ENCODE measurements at places on chromosomes 6 and 20.

- no peak for DNase-seq
Measured at GRCh38 chr6:111673532-111673931, 67.9 kb upstream of the TRAF3IP2 start.

DNA sequence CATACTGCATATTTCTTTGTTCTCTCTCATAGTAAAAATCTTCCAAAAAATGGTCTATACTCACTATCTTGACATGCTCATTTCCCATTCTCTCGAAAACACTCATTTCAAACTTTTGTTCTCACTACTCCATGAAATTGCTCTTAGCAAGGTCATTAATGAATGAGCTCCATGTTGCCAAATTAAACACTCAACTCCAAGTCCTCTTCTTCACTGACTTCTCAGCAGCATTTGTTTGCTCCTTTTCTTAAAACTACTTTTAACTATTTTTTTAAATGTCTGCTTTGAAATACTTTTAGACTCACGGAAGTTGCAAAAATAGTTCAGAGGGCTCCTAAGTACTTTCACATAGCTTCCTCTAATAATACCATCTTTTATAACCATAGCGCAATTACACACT, 274.0 kb upstream of the PREP start:
- DNase-seq = no peak

DNA sequence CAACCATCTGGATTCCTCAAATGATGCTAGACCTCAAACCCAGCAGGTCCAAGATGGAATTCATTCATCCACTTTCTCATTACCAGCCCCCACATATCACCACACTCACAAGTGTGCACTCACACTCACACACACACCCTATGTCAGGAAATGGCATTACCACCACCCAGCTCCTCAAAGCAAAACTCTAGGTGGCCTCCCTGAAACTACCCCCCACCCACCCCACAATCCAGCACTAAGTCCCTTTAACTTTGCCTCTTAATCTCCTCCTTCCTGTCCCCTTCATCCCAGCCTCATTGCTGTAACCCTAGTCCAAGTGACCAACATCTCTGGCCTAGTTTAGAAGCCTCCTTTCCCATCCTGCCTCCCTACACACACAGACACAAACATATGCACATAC, 109.4 kb downstream of the TNFAIP3 start:
- DNase-seq = no peak

DNA sequence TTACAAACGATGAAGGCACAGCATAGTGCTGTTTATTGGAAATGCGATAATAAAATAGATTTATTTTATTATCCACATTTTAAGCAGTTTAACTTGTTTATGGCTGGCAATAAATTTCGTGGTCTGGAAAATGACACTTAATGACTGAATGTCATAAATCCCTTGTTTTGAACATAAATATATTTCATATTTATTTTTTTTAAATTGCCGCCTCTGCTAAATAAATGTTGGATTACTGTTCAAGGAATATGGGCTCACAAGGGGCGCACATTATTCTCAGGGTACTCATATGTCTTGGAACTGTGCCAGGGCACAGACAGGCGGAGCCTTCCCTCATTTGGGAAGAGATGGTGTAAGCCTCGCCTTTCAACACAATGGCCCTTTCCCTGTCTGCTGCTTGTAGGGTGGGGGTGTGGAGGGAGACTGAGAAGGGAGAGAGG, 134.3 kb downstream of the PXDC1 start:
- DNase-seq = no peak

- no peak for DNase-seq
Measured at GRCh38 chr6:122220254-122220653, 179.2 kb upstream of the HSF2 start.

DNA sequence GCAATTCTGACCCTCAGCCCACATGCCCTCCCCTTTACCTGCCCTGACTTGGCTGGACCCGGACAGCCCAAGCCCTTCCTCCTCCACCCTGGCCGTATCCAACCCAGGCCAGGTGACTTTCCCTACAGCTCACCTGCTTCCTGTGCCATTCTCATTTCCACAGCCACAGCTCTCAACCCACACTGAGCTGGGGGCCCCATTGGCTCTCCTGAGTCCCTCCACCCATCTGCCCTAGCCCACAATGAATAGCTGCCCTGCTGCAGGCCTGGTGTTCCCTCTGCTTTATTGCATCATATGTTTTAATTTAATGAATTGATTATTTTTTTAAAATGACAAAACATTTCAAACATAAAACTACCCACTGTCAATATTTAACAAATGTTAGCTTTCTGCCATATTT, 118.5 kb upstream of the BACH2 start:
- no peak for DNase-seq

DNA sequence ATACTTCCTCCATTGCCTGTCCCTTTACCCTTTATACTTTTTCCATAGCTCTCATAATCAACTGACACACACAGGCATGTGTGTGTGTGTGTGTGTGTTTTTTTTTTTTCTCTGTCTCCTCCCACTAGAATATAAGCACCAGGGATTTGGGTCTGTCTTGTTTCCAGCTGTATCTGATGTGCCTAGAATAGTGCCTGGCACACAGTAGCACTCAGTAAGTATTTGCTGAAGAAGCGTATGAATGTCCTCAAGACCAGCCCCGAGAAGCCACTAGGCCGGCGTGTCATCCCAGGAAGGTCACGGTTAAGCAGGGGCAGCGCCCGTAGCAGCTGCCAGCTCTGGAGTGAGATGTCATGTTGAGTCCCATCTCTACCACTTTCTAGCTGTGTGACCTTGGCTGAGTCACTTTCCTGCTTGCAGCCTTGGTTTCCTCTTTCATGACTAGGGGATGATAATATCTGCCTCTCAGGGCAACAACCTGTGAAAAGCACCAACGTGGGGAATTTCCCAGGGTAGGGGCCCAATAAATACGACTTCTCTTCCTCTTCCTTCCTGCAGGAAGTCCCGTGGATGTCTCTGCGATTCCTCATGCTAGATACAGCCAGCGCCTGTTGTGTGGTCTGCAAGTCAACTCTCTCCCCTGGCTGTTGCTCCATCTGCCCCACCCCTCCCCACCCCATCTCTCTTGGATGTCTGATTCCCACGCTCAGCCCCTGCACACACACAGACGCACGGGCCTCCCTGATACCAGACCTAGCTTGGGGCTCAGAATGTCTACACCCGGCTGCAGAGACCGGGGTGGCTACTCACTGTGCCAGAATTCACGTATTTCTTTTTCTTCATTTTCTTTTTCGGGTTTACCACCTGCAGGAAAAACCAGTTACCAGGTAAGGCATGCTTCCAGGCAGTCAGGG, 58.1 kb downstream of the RAB44 start:
- DNase-seq = peak; percentile 83

DNA sequence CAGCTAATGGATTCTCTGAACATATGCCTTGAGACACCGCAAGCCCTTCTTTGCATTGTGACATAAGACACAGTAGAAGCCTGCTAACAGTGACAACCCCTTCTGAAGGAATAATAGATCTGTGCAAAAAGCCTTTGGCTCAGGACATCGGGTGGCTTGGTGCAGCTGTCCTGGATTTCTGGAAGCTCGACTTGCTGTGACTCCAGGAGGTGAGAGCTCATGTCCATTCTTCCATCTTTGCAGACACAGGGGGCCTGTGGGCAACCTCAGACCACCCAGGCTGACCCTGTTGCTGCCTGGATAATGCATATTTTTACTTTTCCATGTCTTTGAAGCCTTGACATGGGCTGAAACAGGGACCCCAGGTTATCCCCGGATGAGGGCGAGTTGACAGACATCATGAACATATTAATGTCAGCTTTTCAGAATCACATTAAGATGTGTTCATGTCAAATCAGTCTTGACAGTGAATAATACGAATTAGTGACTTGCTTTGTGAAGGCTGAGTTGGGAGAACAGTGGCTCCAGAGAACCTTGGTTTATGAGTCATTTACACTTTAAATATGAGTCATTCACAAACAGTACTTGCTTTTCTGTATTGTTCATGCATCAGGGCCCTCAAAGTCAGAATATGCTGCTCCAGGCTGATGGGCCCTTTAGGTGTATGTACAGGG, 66.8 kb upstream of the IYD start:
- no peak for DNase-seq

DNA sequence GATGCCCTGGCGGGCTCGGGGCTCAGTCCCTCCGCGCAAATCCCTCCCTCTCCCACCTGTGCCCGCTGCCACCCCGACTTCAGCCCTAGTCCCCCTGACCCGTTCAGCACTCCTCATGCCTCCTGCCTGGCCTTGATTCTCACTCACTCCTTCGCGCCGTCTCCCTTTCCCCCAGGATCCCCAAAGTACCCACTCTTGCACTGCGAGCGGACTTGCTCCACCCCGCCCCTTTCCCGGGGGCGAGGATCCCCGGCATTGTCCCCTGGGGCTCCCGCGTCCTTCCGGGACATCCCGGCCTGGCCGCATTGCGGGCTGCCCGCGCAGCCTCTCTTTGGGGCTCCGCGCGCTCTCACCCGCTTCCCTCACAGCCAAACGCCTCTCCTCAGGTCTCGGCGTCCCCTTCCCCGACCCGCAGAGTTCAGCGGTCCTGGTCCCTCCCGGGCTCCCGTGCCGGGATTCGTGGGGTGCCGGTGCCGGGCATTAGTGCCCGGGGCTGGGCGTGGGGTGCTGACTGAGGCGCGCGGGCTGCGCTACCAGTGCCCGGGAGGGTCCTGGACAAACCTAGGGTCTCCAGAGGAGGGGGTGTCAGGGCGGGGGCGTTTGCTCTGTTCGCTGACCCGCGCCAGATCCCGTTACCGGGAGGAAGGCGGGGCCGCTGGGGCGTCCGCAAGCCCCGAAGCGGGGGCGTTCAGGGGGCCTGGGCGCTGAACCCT, 45.5 kb upstream of the SUPT3H start:
- peak; percentile 4 for DNase-seq

GRCh38 chr6:109743739-109744138, 52.6 kb downstream of the FIG4 start:
- DNase-seq = no peak

GRCh38 chr6:166922937-166923336, 33.4 kb downstream of the RNASET2 start:
- DNase-seq = no peak

DNA sequence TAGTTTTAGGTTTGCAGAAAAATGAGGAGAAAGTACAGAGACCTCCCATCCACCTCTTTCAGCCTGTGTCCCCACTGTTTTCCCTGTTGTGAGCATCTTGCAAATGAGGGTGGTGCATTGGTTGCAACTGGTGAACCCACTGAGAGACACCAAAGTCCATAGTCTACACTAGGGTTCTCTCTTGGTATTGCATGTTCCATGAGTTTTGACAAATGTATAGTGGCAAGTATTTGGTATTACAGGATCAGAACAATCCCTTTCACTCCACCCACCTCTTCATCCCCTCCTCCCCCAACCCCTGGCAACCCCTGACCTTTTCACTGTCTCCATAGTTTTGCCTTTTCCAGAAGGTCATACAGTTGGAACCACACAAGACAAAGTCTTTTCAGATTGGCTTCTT, 20.1 kb downstream of the ZNF831 start:
- no peak for DNase-seq

DNA sequence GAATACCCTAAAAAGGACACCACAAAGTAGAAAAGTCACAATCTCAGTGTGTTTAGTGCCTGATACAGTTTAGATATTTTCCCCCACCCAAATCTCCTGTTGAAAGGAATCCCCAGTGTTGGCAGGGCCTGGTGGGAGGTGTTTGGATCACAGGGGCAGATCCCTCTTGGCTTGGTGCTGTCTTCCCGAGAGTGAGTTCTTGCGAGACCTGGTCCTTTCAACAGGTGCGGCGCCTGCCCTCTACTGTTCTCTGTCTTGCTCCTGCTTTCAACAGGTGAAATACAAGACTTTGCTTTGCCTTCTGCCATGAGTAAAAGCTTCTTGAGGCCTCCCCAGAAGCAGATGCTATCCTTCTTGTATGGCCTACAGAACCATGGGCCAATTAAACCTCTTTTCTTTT, 534.3 kb upstream of the NRSN1 start:
- no peak for DNase-seq

DNA sequence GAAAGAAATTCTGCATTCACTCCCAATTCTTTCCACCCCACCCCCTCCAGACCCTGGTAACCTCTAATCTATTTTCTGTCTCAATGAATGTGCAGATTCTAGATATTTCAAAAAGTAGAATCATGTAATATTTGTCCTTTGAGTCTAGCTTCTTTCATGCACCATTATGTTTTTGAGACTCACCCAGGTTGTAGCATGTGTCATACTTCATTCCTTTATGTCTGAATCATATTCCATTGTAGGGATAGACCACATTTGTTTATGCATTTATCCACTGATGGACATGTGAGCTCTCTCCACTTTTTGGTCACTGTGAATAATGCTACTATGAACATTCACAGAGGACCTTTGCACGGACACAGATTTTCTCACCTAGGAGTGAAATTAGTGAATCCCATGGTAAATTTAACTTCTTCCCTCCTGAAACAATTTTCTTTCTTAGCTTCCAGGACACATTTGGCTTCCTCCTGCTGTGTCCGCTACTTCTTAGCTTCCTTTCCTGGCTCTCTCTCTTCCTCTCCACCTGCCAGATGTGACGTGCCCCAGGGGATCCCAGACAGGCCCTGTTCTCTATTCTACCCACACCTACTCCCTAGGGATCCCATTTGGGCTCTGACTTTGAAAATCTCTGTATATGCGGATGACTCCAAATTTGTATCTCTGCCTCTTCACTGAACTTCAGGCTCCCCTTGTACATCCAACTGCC, 24.1 kb upstream of the ARFGEF2 start:
- no peak for DNase-seq

DNA sequence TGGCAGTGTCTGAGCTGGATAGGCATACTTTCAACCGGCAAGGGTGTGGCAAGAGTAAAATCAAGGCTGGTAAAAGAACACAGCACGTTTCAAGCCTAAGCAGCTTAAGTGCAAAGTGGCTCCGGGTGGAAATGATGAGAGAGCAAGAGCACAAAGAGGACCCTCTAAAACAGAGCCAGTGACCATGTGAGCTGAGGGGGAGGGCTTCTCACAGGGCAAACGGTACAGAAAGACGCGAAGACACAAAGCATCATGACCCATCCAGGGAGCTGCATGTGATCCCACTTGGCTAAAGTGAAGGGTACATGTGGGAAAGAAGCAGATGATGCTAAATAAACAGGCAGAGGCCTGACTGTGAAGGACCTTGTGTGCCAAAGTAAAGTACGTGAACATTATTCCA, 25.7 kb downstream of the FKBP5 start:
- DNase-seq = no peak

DNA sequence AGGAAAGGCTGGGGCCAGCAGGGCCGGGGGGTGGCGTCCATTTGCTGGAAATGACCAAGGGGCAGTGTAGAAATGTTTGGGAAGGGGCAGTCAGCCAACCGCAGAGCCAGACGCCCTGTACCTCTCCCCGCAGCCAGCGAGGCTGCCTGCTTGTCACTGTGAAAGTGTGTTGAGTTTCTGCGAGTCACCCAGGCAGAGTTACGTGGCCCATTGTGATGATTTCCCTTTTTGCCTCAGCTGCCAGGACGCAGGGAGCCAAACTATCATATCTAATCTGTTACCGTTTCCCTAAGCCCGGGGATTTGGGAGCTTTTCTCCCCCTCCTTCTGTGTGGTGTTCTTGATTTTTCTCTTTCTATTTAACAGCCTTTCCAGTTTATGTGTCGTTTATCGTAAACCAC, 67.9 kb upstream of the STX16 start:
- no peak for DNase-seq

GRCh38 chr6:67606906-67607828, 1027.9 kb upstream of the ADGRB3 start:
- DNase-seq = no peak

- no peak for DNase-seq
Measured at GRCh38 chr6:40710626-40711330, 123.6 kb upstream of the LRFN2 start.

All from CD4-positive, alpha-beta T cell treated with Interferon gamma for 1 hour (primary cell).